ENCODE measurements at places on chromosomes 7 and 10.

DNA sequence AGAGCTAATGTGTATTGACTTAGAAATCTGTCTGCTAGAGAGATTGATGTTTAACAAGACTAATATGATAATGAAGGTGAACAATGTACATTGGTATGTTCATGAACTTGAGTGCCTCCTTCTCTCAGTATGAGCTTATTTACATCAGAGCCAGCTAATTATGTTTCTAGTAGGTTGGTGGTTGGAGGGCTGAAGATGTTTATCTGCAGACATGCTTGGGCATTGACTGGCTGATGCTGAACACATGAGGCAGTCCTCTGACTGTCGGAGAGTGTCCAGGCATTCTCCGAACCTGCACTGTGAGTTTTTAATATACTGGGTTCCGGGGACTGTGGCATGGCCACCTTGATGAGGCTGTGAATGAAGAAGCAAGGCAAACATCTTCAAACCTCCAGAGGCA, 47.5 kb downstream of the BMPER start:
- no peak for DNase-seq

- no peak for DNase-seq
Observed at GRCh38 chr10:124650820-124651401, 93.3 kb downstream of the FAM53B start.

GRCh38 chr10:48672596-48673265, 11.9 kb upstream of the WDFY4 start:
- DNase-seq = no peak

- no peak for DNase-seq
Observed at GRCh38 chr10:115879372-115880089, 393.5 kb downstream of the GFRA1 start.

GRCh38 chr10:59079386-59080226, 96.8 kb upstream of the PHYHIPL start:
- DNase-seq = no peak

GRCh38 chr7:92200791-92201190, 21.8 kb upstream of the LRRD1 start:
- DNase-seq = no peak

DNA sequence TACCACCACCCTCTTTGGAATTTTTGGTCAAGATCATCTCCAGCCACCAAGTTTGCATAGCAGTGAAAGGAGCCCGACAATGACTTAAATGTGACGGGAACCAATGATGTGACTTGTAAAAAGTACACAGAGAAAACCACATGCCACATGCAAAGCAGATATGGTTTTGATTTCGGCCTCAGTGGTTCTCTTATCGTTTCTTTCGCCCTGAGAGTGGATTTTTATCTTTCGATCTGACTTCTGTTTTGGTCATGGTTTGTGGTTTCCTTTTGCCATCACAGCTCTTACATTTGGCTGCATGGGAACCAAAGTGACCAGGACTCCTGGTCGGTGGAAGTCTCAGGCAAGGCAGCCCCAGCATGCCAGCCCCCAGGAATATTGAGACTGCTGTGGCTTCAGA, 31.5 kb downstream of the TCF7L2 start:
- DNase-seq = no peak

DNA sequence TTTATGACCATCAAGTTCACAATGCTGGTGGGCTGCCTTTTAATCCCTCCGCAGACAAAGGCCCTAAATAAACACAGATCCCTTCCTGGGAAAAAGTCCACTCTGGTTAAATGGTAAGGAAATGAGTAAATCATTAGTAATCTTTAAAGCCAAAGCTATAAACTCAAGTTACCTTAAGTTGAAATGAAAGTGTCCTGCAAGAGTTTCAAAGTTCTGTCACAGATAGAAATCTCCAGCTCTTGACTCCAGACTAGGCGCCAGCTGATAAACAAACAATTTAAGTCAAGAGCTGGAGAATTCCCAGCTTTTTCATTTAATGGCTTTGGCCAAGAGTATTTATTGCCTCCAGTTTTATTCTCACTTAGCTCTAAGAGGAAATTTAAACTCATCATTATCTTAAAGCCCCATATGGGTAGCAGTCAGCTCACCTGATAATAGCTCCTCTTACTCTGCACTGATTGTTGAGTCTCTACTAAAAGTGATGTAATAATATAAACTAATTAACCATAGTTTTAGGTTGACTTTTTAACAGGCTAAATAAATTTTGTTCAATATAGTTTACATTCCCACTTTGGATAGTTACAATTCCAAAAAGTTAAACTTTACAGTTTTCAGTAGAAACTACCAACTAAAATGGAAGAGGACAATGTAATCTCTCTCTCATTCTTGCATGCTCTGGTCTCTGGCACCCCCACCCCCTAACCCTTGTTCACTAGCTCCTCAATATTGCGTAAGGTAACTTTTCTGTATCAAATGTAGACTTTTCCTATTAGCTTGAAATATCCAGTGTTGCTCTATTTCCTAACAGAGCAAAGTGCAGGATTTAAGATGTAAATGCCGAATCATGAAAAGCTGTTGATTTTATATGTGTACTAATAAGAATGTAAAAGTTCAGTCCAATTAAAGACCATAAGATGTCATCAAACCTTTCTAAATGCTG, 56.1 kb downstream of the HIBADH start:
- DNase-seq = no peak

DNA sequence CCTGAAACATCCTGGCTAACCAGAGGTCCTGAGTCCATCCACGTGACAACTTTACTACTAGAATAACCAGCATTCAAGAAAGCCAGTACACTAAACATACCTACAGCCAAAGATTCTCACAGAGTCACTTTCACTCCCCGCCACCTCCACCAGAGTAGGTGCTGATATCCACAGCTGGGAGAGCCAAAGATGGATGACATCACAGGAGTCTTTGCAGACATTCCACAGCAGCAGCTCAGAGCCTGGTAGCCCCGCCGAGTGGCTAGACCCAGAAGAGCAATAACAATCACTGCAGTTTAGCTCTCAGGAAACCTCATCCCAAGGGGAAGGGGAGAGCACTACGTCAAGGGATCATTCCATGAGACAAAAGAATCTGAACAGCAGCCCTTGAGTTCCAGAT, 13.5 kb upstream of the ADAM22 start:
- no peak for DNase-seq

DNA sequence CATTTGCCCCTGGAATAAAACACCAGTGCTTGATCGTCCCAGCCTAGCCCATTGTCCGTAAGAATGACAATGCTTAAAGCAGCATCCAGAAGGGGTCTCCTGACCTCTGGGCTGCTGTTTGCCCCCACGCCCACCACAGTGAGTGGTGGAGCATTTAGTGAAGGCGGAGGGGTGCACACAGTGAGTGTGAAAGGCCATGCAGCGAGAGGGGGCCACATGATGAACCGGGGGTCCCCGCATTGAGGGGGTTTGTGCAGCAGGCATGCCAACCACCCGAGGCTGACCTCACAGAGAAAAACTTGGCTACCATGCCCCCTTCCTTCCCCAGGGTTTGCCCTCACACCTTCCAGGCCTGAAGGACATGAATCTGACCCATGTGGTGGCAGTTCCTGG, 28.4 kb downstream of the CPXM2 start:
- no peak for DNase-seq

- no peak for DNase-seq
Observed at GRCh38 chr7:98085674-98086073, 21.0 kb upstream of the LMTK2 start.

DNA sequence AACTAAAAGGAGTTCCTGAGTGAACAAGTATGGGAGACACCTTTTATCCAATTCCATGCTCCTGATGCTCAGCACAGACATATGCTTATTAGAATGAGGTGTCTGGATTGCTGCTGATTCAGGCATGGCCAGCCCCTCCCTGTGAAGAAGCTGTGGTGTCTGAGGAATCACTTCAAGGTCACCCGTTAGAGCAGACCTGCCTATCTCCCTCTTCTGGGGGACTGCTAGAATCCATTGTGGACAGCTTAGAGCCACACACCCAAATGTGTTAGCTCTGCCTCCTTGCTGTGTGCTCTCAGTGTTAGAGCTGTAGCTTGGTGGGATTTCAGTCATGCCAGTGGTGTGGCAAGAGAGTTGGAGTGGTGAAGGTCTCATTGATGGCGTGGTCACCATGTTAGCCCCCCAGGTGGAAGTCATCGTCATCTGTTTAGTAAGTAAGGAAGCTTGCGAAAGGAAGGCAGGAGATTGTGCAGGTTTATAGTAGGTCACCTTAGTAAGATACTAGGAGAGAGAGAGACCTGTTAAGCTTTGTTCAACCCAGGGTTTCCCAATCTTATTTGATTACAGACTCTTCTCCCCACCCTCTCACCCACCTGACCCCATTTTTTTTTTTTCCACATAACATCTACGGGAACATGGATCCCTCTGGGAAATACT, 12.8 kb downstream of the PRXL2A start:
- DNase-seq = no peak

- DNase-seq = no peak
Observed at GRCh38 chr10:113736576-113736975, 14.9 kb upstream of the PLEKHS1 start.

DNA sequence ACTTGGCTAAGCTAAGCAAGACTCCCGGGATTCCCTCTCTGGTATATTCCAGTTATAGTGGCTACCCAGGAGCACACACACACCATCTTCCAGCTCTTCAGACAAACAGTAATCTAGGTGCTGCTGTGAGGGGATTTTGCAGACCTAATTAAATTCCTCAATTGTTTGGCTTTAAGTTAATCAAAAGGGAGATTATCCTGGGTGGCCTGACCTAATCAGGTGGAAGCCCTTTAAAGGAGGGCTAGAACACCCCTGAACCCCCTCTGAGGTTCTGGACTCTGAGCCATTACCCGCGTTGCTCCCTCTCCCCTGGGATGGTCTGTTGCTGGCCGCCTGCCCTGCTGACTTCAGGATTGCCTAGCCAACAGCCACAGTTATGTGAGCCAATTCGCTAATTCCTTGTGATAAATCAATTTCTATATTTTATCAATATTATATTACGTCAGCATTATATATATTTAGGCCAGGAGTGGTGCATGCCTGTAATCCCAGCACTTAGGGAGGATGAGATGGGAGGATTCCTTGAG, 6.4 kb downstream of the SFXN2 start:
- DNase-seq = no peak

DNA sequence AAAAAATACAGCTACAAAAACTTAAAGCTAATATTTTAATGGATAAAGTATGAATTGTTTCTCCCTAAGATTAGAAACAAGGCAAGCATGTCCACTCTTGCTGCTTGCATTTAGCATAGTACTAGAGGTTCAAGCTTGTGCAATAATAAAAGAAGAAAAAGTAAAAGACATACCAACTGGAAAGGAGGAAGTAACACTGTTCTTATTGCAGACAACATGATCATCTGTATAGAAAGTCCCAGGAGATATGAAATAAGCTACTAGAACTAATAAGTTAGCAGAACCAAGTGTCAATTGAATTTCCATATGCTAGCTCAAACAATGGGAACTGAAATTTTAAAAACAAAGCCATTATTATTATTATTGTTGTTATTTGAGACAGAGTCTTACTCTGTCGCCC, 20.0 kb upstream of the RABGEF1 start:
- DNase-seq = no peak

DNA sequence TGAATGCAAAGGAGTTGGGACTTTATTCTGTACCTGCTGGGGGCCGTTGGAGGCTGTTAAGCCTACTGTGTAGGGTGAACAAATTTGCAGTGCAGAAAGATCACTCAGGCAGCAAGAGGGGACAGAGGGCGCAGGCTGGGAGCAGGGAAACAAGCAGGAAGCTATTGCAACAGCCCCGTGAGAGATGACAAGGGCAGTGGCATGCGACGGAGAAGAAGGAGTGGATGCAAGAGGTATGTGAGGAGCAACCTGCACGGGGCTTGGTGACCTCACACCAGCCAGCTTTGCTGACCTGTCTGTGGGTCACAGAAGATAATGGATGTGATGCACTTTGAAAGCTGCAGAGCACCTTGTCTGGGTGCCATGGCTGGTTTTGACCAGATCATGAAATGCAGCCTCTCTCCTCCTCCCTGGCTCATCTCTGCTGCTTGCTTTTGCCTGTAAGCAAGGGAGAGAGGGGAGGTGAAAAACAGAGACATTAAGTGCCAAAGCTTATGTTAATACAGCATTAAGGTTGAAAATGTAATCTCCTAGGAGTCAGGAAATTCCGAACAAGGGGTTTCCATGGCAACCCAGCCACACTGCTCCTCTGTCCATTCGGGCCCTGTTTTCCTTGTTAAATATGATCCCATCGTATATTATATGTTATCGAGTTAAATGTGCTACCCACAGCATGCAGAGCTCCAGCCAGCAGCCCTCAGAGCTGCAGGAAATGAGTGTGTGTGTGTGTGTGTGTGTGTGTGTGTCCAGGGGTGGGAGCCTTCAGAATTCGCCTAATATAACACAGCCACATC, 314.3 kb upstream of the ZMIZ1 start:
- no peak for DNase-seq

DNA sequence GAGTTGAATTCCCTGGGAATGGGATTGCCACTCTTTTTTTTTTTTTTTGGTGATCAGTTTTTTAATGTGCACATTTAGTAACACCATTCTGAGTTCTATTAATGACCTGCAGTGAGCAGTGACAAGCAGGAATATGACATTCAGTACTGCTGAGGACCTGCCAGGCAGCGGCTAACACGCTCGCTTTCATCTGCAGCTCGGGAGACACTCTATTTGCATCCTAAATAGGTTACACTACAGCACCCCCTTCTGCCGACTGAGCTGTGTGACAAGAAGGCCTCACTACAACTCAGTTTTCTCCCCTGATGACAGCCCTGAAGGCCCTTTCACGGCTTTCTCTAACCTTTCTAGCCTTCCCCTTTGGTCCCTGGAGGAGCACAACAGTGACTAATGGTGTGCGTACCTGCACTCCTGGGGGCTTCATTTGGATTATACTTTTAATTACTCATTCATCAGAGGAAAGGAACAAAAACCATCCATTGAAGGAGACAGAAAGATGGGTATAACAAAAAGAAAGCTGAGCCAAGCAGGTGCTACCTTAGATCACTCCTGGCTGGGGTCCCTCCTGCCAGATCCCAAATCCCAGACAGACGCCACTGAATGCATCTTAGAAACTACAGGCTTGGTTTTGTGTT, 872.4 kb downstream of the LRMDA start:
- no peak for DNase-seq

DNA sequence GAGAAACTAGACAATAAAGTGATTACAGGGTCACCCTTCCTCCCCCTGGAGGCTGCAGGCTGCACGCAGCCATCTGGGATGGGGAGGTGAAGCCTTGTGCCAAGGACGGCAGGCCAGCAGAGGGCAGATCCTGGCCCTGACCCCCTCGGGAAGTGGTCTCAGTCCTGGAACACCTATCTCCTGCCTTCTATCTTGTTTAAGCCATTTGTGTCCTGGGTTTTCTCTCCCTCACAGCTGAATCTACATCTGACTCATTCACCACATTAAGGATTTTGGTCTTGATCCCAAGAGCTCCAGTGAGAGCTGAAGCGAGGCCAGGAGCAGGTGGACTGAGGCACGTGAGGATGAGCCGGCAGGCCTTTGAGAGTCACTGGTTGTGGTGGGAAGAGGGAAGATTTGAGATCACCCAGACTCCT, 16.4 kb upstream of the PARP12 start:
- DNase-seq = no peak
